D341Med (cell line): ENCODE measurements at places on chromosomes 5 and 9.
A peak's percentile ranks its signal among the peaks of the same experiment; 100 is the strongest.

DNA sequence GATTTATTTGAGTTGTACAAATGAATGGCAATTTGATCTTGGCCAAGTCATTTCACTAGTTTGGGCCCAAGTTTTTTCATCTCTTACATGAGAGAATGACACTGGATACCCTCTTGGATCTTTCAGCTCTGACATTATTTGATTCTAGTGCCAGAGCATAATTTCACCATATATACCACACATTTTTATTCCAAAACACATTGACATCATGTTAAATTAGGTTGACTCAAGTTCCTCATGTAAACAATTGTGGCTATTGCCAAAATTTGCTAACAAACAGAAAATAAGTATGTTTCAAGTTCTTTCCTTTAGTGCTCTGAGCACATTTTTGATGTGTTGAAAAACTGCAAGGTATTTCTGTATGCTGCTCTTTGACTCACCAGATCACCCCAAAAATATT, 375.8 kb downstream of the ZNF608 start:
- DNase-seq, result no peak

- no peak for DNase-seq
These were observed 1081.6 kb upstream of the ACO1 start for GRCh38 chr9:31302620-31303418.

DNA sequence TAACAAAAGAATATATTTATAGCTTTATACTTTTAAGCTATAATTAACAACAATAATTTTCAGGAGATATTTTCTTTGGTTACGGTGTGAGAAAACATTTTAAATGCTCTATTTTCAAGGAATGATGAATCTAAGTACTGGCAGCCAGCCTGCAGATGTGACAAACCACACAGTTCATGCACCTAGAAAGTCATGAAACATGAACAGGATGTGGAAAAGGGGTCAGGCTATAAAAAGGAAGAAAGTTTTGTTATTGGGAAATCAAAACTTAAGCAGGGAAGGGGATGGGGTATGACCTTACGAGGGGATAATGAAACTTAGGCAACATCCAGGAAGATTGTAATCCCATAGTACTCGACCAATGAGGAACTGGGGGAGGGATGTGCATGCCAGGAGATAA, 508.7 kb upstream of the GRAMD2B start:
- DNase-seq, result no peak

DNA sequence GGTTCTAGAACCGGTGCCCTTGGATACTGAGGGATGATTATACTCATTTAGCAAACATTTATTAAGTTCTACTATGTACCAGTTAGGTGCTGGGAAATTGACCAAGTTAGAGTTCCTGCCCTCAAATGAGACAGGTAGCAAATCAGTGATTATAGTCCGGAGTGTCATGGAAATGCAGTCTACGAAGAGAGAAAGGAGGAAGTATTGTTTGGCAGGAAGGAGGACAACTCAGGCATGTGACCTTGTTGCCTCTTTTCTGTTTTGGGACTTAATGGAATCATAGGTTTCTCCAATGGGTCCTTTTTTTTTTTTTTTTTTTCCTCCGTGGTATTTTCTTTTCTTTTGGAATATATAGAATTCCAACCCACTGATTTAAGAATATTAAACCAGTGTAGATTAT, 28.0 kb downstream of the OSTF1 start:
- no peak for DNase-seq

- no peak for DNase-seq
These were observed 22.2 kb upstream of the CXCL14 start for GRCh38 chr5:135600971-135601381.

DNA sequence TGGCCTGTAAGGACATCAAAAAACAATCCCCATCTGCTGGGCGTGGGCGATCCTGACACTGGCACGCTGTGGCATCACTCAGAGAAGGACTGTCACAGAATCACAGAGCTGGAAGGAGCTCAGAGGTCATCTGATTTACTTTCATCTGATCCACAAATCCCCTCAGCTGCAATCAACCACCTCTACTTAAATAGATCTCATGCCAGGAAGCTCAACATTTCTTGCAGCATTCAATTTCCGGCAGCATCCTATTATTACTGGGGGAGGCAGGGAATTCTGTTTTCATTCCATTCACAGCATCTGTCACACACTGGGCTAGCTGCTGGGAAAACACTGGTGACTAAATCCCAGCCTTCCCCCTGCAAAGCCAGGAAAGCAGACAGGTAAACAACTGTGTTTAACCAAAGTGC, 38.3 kb downstream of the RETREG1 start:
- DNase-seq, result no peak

DNA sequence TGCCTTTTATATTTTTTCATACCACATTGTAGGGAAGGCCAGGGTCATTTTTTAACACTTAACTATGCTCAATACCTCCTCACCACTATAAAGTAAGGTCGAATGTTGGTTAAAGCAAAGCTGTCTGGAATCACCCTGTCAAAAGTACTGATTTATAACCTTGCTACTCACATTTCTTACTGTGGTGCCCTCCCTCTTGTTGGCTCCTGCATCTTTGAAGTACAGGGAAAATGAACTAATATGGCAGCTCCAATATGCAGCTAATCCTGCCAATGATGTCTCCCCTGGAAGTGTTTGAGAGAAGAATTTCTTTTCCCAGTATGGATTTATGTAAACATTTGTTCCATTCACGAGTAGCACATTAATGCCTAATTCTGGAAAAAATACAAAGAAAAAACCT, 108.4 kb upstream of the RPS23 start:
- no peak for DNase-seq

DNA sequence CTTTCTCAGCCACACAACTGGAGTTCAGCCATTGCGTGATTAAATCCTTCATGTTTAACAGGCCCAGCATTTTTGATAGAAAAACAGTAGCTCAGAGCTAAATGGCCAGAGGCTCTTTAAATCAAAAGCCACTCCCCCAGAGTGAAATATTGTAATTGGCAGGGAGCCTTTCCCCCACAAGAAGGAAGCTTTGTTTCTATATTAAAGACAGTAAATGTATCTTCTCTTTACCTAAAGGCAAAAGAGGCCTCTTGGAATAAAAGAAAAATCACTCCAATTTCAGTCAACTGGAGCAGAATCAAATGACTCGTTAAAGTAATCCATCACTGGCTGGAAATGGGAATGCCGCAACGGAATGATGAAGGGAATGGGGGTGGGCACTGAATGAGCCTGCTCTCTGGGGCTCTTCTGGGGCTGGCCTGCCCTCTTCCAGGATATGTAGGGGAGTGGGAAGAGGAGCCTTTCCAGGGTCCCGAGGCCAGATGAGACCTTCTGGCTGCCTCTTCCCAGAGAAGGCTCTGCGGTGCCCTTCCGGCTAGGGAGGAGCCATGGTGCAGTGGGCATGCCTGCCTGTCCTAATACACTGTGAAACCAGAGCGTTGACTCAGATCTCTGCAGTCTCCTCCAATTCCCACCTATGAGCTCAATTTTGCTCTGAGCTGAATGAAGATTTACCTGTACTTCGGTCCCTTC, 45.2 kb downstream of the ANKDD1B start:
- no peak for DNase-seq

- DNase-seq, result no peak
These were observed 8.8 kb downstream of the ATP10B start for GRCh38 chr5:160843240-160843639.

GRCh38 chr9:83505282-83505681, 32.9 kb downstream of the FRMD3 start:
- peak; percentile 43 for DNase-seq

DNA sequence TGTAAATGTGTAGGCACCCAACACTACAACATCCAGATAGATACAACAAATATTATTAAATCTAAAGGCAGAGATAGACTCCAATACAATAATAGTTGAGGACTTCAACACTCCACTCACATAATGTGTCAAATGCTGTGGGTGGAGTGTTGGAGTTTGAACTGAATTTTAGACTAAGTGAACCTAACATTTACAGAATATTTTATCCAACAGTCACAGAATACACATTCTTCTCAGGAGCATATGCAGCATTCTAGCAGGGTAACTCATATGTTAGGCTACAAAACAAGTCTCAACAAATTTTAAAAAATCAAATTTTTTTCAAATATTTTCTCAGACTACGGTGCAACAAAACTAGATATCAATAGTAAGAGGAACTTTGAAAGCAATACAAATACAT, 648.7 kb upstream of the CDH18 start:
- no peak for DNase-seq

DNA sequence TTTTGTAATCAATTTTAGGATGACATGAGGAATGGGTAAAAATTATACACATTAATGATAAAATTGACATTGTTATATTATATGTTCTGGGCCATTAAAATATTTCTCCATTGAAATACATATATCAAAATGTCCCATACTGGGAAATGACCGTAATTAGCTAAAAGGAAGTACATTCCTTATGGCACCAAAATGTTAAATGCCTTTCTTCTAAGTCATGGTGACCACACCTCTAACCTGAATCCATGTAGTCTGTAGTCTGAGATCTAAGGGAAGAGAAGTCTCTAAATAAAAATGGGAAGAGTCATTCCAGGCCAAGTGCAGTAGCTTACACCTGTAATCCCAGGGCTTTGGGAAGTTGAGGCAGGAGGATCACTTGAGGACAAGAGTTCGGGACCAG, 10.0 kb upstream of the GDA start:
- DNase-seq, result no peak

- no peak for DNase-seq
These were observed 199.7 kb downstream of the ATPSCKMT start for GRCh38 chr5:10049858-10050455.

GRCh38 chr5:159511570-159511969, 181.3 kb upstream of the IL12B start:
- DNase-seq, result no peak

DNA sequence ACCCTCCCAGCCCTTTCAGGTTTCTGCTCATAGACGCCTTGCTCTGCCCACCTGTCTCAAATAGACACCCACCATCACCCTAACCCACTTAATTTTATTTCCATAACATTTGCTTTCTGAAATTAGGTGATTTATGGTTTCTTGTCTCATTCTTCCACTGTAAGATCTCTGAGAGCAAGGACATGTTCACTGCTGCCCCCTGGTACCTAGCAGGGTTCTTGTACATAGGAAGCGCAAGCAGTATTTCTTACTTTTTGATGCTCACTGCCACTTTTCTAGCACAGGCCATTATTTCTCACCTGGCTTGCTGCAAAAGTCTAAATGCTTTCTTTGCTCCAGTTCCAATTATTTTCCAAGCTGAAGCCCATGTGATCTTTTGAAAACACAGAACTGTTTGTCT, 16.8 kb downstream of the C9orf57 start:
- DNase-seq, result no peak

DNA sequence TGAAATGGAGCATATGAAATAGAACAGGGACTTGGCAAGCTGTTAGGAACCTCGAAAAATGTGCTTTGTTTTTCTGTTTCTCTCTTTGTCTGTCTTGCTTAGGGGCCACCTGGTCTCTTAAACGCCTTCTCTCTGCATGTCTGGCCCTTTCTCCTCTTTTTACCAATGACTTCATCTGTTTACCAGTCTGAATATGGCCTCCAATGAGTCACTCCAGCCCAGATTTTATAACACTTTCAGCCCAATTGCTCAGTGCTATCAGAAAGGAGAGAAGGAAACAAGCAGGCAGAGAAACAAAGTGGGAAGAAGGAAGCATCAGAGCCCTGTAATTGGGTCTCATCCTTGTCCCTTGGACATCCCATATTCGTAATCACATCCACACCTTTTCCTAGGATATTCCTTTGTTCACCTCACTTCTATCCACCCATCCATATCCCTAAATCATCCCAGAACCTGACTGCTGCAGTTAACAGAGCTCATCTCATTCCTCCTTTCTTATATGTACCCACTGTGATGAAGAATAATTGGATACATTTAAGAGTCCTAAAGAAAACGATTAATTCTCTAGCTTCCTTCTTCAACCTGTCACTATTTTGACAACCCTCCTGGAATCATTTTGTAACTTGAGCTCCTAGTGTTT, 151.8 kb upstream of the GPR151 start:
- no peak for DNase-seq

DNA sequence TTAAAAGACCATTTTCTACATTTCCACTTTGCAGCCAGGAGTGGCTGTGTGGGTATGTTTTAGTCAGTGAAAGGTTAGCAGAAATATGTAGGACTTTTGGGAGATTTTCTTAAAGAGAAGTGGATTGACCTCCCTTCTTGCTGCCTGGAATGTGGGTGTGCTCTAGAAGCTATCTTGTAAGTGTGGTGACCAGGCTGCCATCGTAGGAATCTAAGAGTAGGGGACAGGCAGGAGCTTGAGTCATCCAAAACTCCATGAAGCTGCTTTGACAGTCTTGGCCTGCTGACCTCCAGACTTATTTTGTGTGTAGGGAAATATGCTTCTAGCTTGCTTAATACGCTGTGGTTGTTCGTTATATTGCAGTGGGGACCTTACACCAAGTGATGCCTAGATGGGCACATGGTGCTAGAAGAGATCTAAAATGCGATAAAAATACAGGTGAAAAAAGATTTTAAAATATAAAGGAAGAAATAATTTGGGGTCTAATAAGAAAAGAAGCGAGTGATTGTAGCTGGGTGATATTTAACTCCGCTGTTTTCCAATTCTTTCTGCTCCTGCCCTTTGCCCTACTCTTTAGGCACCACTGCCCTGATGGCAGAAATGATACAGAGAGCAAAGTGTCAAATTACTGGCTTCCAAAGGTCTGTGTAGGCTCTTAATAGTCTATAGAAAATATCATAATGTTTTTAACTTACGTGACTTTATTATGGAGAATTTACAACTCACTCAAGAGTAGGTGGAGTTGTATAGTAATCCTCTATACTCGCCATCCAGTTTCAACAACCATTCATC, 298.2 kb upstream of the ZNF608 start:
- no peak for DNase-seq

- peak; percentile 35 for DNase-seq
These were observed 129.0 kb downstream of the APBA1 start for GRCh38 chr9:69542942-69543704.

GRCh38 chr9:88593537-88594185, 58.7 kb downstream of the NXNL2 start:
- no peak for DNase-seq

DNA sequence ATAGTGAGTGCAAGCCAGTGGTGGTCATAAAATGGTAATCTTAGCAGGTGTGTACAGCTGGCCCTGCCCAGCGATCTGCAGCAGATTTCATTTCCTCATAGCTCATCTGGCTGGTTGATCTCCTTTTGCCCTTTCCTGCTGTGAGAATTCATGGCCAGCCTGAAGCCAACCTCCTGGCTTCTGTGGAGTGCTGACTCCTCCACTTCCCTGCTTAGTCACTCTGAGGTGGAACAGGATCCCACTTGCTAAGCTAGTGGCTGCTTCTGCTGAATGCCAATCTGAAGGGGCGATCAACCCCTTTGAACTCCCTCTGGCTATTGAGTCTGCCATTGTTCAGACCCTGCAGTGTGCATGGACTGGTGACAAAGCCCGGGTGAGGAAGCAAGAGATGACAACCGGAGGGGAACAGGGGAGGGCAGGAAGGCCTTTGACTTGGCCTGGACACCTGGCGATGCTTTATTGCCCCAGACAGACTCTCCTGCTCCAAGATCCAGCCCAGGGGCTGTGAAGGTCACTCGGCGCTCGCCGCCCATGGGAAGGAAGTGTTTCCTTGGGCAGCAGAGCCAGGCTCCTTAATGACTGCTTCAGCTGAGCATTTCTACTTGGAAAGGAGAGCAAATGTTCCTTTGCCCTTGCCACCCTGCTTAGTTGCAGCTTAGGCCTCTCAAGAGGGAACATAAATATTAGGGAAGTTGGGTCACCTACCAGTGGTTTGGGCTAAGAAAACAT, 341.1 kb downstream of the ZSWIM6 start:
- no peak for DNase-seq
